Nephron progenitor cell (in vitro differentiated cells): ENCODE measurements at places on chromosomes 4 and X.

GRCh38 chr4:135269125-135269890, 1067.7 kb upstream of the PABPC4L start:
- DNase-seq = no peak

DNA sequence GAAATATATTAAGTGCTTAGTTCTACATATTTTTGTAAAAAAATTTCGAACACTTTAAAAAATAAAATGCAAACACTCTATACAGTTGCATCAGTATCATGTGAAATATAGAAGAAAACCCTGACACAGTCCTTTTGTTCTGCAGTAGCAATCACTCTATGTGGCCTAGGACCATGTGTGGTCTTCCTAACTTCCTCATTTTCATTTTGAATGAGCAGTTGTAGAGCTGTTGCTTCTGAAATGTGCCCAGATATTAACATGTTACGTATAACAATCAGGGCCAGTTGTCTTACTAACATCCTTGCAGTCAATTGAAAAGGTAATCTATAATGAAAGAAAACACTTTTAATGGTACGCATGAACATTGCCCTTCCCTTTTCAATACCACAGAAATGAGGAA, 107.9 kb downstream of the ZNF827 start:
- no peak for DNase-seq

DNA sequence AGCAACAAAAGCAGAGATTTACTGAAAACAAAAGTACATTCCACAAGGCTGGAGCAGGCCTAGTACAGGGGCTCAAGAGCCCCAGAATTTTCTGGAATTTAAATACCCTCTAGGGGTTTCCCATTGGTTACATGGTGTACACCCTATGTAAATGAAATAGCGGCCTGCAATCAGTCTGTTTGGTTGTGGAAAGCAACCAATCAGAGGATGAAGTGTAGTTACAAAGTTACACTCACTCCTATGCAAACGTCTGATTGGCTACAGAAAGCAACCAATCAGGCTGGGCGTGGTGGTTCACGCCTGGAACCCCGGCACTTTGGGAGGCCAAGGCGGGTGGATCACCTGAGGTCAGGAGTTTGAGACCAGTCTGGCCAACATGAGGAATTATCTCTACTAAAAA, 13.8 kb upstream of the TXLNG start:
- DNase-seq = no peak

- no peak for DNase-seq
Observed at GRCh38 chr4:162010362-162010761, 153.4 kb downstream of the FSTL5 start.

DNA sequence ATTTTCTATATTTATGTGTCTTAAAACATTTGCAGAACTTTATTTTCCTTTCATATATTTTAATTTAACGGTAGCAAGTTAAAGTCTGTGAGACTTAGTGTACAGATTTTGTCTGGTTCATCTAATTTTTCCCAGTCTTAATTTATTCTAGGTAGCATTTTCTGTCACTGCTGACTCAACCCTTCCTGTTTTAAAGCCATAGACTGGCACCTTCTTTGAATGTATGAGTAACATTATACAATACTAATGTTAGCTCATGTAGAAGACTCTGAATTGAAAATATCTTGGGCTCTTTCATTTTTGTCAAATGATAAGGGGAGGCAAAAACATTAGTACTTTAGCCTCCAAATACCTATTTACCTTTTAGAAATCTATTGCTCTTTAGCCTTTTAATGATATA, 43.6 kb downstream of the BLTP1 start:
- no peak for DNase-seq

DNA sequence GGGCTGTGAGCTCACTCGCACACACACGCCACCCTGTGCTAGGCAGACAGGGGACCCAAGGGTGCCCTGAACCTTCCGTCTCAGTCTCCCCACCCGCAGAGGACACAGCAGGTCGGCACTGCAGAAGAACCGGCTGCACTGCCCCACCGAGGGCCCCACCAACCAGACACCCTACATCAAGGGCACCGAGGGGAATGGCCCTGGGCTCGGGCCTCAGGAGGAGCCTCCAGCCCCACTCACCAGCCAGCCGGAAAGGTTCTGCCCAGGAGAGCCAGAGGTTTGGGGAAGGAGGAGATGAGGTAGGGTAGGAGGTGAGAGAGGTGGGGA, 45.9 kb downstream of the FAM53A start:
- DNase-seq = no peak

GRCh38 chrX:6498324-6498723, 36.6 kb downstream of the VCX3A start:
- DNase-seq = no peak
